Activated T-helper 1 cell treated with Interleukin-2 at 50 U/mL for 16 hours (primary cell): ENCODE measurements at places on chromosomes 7 and 10.

DNA sequence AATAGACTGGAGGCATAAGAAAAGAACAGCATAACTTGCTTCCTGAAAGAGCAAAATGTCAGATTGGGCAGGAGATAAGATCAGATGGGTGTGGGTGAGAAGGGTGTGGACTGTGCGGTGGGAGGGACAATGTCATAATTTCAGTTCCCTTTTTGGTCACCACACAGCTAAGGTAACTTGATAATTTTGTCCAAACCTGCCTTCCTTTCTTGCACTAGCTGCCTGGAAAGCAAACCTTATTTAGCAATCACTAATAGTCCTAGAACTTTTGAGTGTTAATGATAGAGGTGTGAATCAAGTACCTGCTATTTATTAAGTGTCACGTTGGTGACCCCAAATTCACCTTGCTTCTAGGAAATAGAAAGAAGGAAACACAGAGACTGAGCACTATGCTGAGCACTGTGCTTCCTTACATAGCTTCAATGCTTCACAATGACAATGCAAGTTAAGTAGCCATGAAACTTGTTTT, 72.4 kb upstream of the SP4 start:
- DNase-seq: no peak

DNA sequence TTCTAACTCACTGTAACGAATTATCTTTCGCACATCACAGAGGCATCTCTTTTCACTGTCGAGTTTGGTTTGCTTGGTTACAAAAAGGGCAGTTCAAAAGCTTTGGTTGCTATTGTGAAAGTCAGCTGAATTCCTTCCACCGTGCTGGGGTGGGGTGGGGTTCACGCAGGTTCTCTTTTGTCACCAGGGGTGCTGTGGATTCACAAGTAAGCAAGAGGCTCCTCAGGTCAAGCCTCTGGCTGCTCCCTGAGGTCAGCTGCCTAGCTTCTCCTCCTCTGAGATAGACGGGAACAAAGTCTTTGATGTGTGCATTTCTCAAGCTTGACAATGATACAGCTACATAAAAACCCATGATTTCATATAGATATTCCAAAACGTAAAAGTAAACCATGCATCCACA, 47.7 kb downstream of the EGFR start:
- no peak for DNase-seq

DNA sequence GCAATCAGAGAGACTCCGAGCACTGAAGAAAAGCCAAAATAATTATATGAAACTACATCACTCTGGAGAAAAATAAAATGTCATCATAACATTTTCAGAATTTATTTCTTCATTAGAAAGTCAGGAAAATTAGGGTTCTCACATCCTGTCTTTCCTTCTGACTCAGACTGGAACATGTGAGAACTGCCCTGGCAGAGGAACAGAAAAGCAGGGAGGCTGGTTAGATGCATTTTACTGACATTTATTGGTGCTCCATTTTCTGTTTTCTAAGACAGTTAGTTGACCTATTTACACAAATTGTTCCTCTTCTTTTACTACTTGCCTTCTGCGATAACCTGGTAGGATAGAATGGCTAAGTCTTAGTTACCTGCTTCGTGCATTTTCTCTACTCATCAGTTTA, 58.6 kb upstream of the ANK3 start:
- no peak for DNase-seq

DNA sequence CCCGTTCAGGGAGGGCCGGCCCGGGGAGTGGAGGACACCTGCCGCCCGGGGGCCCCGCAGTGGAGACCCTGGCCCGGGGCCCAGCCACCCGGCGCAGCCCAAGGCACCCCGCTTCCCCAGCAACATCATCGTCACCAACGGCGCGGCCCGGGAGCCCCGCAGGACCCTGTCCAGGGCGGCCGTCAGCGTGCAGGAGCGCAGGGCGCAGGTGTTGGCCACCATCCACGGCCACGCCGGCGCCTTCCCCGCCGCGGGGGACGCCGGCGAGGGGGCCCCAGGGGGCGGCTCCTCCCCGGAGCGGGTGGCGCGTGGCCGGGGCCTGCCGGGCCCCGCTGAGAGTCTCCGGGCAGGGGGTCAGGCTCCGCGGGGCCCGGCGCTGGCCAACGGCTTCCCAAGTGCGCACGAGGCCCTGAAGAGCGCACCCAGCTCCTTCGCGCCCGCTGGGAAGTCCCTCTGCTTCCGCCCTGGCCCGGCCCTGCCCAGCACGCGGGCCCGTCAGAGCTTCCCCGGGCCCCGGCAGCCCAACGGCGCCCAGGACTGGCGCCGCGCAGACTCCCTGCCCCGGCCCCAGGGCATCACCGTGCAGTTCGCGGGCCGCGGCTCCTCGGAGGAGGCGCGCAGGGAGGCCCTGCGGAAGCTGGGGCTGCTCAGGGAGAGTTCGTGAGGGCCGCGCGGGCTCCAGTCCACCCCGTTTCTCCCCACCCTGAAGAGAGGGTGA, 46.7 kb downstream of the PROSER2 start:
- DNase-seq: no peak

- no peak for DNase-seq
Measured at GRCh38 chr10:96188916-96189315, 58.8 kb downstream of the ZNF518A start.

GRCh38 chr10:79093658-79094411, 25.1 kb downstream of the ZMIZ1 start:
- DNase-seq: no peak

DNA sequence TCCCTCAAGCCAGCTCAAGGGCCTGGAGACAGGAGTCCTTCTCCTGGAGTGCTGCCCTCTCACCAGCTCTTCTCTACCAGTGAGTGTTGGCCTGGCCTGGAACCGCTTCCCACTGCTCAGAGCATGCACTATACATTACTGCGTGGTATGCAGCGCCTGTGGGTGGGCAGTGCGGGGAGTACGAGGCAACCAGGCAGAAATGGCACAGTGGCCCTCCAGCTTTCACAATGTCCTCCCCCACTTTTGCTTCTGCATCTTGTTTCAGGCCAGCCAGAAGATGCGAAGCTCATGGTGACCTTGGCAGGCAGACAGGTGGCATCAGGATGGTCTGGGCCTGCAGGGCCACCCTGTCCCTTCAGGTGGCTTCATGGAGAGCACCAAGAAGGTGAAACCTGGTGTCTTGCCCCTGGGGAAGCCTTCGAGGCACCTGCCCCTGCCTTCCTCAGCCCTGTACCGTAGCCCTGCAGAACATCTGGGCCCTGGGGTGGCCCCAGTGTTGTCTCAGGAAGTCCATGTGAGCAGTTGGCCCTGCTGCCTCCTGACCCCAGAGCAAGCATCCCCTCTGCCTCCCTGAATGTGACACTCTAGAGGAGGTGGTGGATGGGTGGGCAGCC, 35.8 kb downstream of the RASGEF1A start:
- DNase-seq: no peak

GRCh38 chr10:112855134-112855533, 94.9 kb upstream of the TCF7L2 start:
- DNase-seq: no peak

DNA sequence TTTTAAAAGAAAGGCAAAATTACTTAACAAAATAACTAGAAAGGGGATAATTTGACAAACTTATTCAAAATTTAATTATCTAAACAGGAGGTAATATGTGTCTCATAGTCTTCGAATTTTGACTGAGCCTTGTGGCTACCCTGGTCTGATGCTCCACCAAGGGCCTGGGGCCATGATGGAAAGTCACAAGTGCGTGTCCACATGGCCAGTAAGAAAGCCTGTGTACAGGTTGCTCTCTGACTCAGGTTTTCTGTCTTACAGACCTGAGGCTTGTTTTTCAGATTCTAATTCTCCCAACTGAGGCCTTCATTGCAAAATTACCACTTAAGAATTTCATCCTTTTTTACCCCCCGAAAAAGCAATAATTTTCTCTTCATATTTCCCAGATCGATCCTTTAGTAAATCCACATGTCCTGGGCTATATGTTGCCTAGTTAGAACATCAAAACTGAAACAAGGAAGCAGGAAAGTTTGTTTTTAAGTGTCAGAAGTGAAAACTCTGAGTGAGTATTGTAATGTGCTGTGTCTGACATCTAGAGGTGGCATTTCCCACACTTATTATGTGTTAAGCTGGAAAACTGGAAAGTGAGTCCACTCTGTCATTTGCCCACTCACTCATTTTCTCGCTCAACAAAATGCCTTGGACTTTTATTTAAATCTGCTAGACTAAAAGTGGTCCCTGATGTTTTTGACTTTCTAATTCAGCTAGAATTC, 10.0 kb downstream of the CYP3A43 start:
- no peak for DNase-seq

- DNase-seq: no peak
Measured at GRCh38 chr10:107356396-107356795, 191.9 kb upstream of the SORCS1 start.

GRCh38 chr7:159177284-159177953, 32.8 kb upstream of the VIPR2 start:
- DNase-seq: no peak

- no peak for DNase-seq
Measured at GRCh38 chr10:131692686-131693334, 208.0 kb upstream of the PPP2R2D start.

DNA sequence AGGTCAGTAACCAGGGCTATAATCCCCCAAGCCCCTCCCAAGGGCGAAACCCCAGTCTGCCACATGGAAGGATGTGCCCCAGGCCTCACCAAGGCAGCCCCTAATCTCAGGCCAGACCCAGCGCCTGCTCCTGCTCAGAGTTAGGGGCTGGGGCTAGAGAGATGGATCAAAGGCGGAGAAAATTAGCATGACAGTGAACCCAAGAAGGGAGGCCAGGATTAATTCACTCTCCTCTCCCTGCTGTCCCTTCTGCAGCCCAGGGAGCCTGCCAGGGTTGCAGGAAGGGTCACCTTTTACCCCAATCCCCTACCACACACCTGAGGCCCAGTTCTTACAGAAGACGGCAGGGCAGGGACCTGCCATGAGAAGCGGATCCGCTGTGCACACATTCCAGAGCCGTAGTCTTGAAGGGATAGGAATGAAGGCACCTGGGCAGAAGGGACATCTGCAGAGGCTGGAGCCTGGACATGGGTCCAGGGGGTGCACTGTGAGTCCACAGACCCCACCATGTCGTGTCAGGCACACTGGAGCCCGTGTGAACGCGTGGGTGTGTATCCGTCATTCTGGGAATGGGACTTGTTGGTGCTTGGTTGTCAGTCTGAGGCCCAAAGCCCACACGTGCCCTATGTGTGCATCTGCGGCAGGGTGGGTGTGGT, 11.9 kb upstream of the ZMIZ1 start:
- no peak for DNase-seq

- no peak for DNase-seq
Measured at GRCh38 chr7:85023916-85024315, 162.9 kb downstream of the SEMA3D start.

DNA sequence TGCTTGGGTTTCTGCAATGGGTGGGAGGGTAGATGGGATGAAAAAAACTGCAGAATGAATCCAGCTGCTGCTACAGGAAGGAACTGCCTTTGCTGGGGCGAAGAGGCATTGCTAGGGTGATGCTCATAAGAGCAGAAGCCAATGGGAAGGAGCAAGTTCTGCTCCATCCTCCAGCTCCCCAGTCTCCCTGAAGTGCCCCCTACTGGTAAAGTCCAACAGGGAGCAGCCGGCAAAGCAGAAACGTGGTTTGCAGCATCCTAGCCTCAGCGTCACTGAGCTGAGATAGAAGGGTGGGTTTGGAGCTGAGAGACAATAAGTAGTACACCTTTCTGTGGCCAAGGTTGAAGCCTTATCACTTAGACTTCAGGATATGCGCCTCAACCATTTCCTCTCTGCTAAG, 220.5 kb downstream of the CCSER2 start:
- no peak for DNase-seq

GRCh38 chr10:119826771-119827170, 45.9 kb downstream of the MCMBP start:
- no peak for DNase-seq

DNA sequence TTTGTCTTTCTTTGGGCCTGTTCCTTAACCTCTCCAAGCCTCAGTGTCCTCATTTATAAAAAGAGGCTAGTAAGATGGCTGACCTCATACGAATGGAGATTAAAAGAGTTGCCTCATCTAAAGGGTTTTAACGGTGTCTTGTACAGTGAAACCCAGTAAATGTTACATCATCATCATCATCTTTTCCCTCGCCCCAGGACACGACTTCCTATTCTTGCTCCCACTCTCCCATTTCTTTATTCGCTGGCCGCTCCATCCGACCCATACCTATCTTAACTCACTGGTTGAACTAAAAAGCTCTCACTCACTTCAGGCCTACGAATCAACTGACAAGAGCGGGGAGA, 554 bp downstream of the FRA10AC1 start:
- DNase-seq: no peak

DNA sequence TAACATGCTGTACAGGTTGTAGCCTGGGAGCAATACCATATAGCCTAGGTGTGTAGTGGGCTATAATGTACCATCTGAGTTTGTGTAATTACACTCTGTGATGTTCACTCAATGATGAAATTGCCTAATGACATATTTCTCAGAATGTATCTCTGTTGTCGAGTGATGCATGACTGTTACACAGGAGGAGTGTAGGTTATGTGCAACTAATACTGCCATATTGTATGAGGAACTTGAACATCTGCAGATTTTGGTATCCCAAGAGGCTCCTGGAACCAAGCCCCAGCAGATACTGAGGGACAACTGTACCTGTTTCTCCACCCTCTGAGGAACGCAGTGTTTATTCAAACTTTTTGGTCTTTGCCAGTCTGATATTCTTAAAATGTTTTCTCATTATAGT, 38.6 kb downstream of the NACAD start:
- DNase-seq: no peak

- DNase-seq: no peak
Measured at GRCh38 chr7:155166673-155167370, 96.7 kb downstream of the HTR5A start.

DNA sequence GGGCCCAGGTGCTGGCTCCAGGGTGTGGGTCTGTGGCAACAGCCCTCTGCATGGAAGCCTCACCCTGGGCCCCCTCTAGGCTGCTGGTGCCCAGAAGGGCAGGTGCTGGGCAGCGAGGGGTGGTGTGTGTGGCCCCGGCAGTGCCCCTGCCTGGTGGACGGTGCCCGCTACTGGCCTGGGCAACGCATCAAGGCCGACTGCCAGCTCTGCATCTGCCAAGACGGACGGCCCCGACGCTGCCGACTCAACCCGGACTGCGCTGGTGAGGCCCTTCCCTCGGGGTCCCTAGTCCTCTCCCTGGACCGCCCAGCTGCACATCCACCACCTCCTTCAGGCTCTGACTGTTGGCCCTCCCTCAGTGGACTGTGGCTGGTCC, 18.8 kb upstream of the ZNF467 start:
- no peak for DNase-seq

GRCh38 chr10:22978287-22978686, 50.4 kb downstream of the ARMC3 start:
- DNase-seq: no peak

DNA sequence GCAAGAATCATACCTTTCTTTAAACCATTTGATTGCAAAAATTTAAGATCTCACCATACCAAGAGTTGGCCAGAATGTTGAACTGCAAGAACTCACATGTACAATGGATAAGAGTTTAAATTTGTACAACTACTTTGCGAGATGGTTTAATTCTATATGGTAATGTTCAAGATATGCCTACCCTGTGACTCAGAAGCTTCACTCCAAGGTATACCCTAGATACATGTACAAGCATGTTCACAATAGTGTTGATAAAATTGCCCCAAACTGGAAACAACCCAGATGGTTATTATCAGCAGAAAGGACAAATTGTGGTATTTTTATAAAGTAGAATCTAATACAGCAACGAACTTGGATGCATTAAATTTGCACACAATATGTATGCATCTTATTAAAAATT, 25.1 kb upstream of the RAB18 start:
- no peak for DNase-seq
